ENCODE measurements at places on chromosomes 7 and 10.

DNA sequence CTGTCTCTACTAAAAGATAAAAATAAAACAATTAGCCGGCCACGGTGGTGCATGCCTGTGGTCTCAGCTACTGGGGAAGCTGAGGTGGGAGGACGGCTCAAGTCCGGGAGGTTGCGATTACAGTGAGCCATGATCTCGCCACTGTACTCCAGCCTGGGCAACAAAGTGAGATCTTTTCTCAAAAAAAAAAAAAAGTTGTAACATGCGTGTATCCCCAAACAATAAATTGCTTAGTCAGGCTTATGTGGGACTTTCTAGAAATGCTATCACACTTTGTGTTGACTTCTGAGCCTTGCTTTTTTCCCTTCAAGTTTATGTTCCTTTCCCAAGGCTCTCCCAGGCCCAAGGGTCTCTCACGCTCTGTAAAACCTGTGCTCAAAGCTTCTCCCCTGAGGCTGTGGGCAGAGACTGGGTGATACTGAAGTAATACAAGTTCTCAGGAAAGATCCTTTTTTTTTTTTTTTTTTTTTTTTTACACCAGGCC is 88.0 kb upstream of the TNS3 start:
- no peak for DNase-seq

- no peak for DNase-seq
Measured at GRCh38 chr7:116227678-116228239, 17.4 kb downstream of the TES start.

DNA sequence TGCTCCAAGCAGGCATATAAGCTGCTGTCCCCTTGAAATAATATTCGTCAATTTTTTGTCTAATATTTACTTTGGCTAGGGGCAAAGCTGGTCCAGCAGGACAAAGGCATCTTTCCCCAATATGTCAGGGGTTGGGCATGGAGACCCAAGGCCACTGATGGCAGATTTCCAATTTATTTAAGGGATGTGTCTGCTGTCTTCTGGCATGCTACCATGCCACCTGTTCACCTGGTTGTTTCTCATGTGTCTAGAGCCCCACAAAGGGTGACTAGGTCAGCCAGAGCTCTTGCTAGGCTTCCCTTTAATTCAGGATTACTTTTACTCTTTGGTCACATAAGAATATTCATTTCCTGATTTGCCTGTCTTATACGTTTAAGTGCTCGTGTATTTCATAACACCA is 22.1 kb upstream of the SYPL1 start:
- no peak for DNase-seq

DNA sequence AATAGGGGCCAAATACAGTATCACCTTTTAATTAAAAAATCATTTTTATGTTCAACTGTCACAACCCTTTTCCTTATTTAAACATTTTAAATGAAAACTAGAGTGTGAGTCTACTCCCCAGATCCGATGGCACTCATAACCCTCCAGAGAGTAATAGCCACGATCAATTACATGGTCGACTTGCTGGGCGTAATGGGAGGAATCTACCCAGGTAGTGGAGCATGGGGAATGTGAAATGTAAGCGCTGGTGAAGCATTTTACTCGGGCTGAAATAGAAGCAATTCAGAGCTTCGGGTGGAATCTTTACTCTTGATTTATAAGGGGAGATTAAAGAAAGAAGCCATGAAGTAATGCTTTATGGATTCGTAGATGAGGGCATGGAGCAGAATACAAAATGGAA is 321.9 kb downstream of the ACTR3B start:
- no peak for DNase-seq

DNA sequence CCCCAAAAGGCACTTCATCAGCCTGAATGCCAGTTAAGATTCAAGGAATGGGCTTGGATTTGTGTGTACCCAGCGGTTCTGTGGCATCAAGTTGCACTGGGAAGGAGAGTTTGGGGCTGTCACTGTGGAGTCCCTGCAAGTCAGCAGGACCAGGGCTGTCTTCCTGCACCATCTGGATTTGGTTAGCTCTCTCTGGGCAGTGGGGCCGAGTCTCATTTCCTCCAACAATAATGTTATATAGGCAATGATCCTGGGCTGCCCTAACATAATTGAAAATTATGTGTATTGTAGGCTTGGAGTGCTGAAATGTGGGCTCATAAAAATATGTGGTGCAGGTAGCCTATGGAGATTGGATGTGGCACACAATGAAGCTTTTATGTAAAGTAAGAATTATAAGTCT is 87.2 kb downstream of the TCF7L2 start:
- no peak for DNase-seq

- no peak for DNase-seq
Measured at GRCh38 chr10:31304291-31304970, 14.6 kb upstream of the ZEB1 start.

- DNase-seq: no peak
Measured at GRCh38 chr10:86265236-86265894, 101.2 kb downstream of the GRID1 start.

DNA sequence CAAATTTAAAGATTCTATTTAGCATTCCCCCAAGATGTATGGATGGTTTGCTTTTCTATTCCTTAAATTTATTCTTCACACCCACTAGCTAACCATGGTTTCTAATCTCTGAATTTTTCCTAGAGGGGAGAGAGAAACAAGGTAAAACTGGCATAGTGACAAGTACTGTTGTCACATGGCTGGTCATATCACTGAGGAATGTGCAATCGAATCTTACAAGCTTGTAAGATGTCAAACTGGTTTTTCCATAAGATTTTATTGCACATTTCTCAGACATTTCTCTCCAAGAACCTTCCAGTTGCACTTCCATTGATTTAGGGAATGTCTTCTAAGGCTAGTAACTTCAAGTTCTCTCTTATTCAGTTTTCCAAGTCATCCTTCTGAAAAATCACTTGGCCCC is 89.8 kb downstream of the MBL2 start:
- no peak for DNase-seq

DNA sequence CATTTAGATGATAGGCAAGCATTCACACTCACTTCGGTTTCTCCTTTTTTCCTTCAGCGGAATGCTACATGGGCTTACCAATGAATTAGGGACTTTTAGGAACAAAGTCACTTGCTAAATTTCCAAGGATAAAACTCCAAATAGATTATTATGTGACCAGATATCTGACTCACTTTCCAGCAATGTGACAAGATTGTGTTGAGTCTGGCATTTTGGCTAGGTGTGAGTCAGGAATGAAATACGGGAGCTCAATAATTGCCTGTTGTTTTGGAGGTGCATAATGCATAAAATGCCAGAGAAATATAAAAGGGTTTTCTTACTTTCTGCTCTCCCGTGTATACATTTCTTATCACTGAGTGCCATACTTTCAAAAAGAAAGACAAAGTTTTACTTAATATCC is 721.1 kb downstream of the KCNMA1 start:
- no peak for DNase-seq

DNA sequence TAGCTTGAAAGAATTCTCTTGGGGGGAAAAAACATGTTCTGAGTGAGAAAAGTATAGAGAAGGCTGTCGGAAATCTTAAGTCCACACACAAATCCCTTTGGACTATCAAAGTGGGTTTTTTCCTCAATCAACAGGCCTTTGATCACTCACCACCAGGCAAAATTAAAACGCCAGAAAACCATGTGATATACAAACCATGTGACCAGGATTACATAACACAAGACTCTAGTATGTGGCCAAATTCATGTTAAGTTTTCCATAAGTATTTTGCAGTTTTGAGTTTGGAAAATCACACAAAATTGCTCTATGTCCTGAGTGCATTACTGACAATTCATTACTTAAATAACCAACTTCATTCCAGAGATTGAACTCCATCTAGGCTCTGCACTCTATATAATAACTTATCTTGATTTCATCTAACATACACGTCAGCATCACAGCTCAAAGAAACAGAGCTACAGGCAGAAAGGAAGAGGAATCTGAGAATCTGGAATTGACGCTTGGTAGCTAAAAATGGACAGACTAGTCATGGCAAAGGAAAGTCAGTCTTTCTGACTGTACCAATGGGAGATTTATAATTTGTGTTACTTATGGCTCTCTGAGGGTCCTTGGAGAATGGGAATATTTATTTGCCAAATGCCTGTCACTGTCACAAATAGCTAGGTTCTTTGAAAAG is 383.5 kb downstream of the SFMBT2 start:
- no peak for DNase-seq

DNA sequence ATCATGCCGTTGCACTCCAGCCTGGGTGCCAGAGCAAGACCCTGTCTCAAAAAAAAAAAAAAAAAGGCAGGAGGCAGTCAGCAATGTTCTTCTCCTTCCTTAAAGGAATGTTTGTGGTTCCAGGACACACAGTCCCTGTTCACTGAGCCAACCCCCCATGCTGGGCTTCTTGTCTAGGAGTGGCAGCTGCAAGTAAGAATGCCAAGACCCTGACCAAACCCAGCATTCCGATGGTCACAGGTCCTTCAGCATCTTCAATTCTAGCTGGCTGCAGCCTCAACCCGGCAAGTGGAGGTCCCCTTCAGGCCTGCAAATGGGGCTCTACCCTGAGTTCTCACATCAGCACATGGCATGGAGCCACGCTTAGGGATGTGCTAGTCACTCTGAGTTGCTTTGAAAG is 38.2 kb upstream of the CUX1 start:
- no peak for DNase-seq

- peak; percentile 7 for DNase-seq
Measured at GRCh38 chr10:73413108-73413527, 740 bp downstream of the ANXA7 start.

GRCh38 chr10:71135236-71135635 is 77.1 kb upstream of the UNC5B start:
- no peak for DNase-seq

DNA sequence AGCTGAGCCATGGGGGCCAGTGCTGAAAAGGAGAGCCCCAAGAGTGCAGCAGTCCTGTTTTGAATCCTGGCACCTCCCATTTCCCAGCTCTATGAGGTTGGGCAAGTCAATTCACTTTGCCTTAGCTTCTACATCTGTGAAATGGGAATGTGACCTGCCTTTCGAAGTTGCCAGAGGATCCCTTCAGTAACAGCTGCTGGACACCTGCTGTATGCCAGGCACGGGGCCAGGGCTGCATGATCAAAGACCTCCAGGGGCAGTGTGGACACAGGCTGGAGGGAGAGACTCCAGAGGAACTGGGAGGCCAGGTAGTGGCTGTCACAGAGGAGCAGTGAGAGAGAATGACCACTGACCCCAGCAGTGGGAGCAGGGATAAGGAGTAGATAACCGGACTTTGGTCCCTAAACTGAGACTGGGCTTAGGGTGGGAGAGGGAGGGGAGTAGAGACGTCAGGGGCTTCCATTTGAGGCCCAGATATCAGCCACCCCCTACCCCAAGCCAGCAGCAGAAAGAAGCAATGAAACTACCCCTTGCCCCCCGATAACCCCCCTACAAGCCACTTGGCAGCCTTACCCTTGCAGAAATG is 45.2 kb downstream of the SRRM3 start:
- DNase-seq: no peak

- no peak for DNase-seq
Measured at GRCh38 chr7:139591550-139592195, 68.2 kb downstream of the CLEC2L start.

GRCh38 chr10:86690657-86691084 is 22.4 kb downstream of the LDB3 start:
- DNase-seq: no peak

- no peak for DNase-seq
Measured at GRCh38 chr7:25771491-25771890, 380.5 kb upstream of the NFE2L3 start.

DNA sequence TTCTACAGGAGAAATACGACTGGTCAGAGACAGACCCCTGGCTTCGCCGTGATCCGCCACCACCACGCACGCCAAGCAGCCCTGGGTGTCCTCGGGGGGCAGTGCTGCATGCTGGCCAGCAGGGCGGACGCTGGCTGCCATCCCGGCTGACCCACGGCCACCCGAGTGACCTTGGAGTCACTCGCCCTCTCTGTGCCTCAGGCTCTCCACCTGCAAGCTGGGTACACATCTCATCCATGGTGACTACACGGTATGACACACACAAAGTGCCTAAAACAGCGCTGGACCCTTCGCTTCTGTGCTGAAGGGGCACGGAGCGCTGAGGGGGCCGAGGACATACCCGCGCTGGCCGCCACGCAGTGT is 62.0 kb upstream of the RNF32 start:
- no peak for DNase-seq

GRCh38 chr10:125000366-125001312 is 58.7 kb downstream of the ZRANB1 start:
- no peak for DNase-seq

DNA sequence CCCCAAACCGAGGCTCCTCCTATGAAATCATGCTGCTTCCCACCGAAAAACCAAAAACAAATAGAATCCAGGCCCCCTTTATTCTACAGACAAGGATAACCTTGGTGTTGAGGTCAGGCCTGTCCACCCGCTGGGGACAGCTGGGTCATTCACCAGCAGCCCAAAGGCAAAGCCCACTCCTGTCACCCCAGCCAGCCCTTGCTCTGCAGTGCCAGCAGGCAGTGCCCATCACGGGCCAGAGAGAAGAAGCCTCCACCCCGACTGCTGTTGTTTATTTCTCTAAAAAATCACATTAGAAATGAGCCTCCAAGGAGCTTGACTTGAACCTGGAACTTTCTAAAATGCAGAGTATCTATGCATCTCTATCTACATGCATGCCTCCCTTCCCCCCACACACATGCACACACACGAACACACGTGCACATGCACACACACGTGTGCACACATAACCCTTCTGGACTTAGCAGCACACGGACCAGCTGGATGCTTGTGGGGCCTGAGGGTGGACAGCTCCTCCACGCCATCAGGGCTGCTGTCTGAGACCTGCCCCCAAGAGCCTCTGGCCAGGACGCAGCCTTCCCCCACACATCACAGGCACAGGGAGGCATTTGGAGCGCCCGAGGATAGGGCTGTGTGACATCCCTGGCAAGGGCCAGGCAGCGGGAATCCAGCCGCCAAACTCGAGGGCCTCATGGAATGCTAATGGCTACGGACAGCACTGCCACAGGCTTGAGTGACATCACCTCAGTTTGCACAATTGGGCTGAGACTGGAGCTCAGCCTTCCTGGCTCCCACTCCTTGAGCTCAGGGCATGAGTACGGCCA is 22.8 kb downstream of the PRKAG2 start:
- no peak for DNase-seq

DNA sequence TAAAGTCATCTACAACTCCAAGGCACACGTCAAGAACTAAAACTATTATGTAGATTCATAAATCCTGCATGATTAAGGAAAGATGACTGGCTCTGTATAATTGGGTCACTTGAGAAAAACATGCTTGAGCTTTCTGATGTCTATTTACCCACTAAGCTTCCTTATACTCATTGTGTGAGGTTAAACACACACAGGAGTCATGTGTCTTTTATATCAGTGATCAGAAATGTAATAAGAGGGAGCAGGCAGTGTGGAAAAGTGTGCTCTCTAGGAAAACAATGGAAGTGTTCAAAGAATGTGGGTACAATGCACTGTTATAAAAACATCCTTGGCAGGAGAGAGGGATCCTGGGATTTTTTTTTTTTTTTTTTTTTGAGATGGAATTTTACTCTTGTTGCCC is 108.6 kb upstream of the ARID5B start:
- DNase-seq: no peak

GRCh38 chr7:140677496-140677895 is 4.8 kb downstream of the ADCK2 start:
- no peak for DNase-seq

- no peak for DNase-seq
Measured at GRCh38 chr7:12714379-12714737, 26.9 kb downstream of the ARL4A start.

GRCh38 chr10:72689660-72690059 is 2.3 kb upstream of the MCU start:
- no peak for DNase-seq

GRCh38 chr10:77680811-77681210 is 43.2 kb upstream of the KCNMA1 start:
- DNase-seq: no peak

Data from activated T-cell treated with anti-CD3 and anti-CD28 coated beads for 1 hour (primary cell).